ENCODE measurements at places on chromosomes 5 and 9.
A peak's percentile ranks its signal among the peaks of the same experiment; 100 is the strongest.

GRCh38 chr5:85813146-85813545 is 804.6 kb upstream of the COX7C start:
- DNase-seq, result no peak

DNA sequence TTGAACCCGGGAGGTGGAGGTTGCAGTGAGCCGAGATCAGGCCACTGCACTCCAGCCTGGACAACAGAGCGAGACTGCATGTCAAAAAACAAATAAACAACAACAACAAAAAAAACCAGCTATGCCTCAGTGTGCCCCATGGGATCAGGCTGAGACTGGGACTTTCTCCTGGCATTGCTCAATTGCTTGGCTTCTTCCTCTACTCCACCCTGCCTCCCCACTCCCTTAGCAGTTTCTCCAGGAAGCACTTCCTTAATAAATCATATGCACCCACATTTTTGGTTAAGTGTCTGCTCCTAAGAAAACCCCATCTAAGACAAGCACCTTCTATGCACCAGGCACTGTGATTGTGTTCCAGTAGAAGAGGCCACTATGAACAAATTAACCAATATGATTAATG is 41.0 kb upstream of the TMEM252 start:
- DNase-seq, result no peak

DNA sequence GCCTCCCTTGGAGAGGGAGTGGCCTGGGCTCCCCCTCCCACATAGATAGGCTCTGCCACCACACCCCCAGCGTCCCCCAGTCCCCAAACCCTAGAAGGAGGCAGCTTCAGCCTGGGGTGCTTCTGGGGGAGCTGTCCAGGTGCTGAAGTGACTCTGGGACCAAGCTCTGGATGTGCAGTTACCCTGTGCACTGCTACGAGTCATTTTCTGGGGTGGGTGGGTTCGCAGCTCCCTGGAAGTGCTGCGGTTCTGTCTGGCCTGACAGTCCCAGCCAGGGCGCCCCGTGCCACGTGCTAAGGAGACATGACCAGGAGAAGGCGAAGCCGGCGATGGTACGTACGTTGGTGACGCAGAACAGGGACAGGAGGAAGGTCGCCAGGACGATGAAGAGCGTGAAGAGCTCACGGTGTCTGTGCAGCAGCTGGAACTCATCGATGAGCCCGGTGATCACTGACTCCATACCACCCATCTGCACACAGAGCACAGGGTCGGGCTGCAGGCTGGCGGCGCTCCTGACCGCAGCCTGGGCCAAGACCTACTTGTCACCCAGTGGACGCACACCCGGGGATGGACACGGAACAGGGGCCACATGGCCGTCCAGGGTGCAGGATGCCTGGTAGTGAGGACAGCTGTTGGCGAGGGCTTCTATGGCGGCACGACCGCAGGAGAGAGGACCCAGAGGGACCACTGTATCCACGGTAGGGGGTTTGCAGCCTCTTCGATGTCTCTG is 35.7 kb downstream of the SLC6A3 start:
- DNase-seq, result peak; percentile 29

- DNase-seq, result no peak
These were observed 24.4 kb upstream of the GRPEL2 start for GRCh38 chr5:149320791-149321330.

- DNase-seq, result no peak
These were observed 106.2 kb downstream of the MAST4 start for GRCh38 chr5:66702426-66702825.

DNA sequence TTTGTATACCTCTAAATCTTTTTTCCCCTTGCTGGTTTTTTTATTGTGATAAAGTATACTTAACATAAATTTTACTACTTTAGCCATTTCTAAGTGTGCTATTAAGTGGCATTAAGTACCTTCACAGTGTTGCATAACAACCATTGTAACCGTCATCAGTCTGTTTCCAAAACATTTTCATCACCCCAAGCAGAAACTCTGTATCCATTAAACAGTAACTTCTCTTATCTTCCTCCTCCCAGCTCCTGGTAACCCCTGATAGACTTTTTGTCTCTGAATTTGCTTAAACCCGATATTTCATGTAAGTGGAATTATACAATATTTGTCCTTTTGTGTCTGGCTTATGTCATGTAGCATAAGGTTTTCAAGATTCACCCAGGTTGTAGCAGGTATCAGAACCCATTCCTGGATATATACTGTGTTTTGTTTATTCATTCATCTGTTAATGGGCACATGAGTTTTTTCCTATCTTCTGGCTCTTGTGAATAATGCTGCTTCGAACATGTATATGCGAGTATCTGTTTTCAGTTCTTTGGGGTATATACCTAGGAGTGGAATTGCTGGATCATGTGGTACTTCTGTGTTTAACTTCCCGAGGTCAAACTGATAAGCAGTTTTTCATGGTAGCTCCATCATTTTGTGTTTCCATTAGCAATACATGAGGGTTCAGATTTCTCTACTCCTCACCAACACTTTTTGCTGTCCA is 66.4 kb downstream of the EHMT1 start:
- no peak for DNase-seq

- DNase-seq, result no peak
These were observed 77.4 kb downstream of the MEGF10 start for GRCh38 chr5:127367946-127368465.

GRCh38 chr5:86030753-86031152 is 587.0 kb upstream of the COX7C start:
- DNase-seq, result no peak

- no peak for DNase-seq
These were observed 1915.8 kb upstream of the CDH6 start for GRCh38 chr5:29277642-29278041.

- no peak for DNase-seq
These were observed 530 bp downstream of the UCK1 start for GRCh38 chr9:131530546-131530919.

GRCh38 chr9:127930231-127931091 is at the start of gene PIP5KL1:
Gene PIP5KL1 (minus strand): TSS chr9:127930777. CDS start chr9:127930752, 25 bp downstream.
- peak; percentile 78 for DNase-seq

- no peak for DNase-seq
These were observed 70.3 kb upstream of the EPB41L4B start for GRCh38 chr9:109391176-109391575.

GRCh38 chr9:95634536-95634935 is 117.8 kb upstream of the PTCH1 start:
- no peak for DNase-seq

DNA sequence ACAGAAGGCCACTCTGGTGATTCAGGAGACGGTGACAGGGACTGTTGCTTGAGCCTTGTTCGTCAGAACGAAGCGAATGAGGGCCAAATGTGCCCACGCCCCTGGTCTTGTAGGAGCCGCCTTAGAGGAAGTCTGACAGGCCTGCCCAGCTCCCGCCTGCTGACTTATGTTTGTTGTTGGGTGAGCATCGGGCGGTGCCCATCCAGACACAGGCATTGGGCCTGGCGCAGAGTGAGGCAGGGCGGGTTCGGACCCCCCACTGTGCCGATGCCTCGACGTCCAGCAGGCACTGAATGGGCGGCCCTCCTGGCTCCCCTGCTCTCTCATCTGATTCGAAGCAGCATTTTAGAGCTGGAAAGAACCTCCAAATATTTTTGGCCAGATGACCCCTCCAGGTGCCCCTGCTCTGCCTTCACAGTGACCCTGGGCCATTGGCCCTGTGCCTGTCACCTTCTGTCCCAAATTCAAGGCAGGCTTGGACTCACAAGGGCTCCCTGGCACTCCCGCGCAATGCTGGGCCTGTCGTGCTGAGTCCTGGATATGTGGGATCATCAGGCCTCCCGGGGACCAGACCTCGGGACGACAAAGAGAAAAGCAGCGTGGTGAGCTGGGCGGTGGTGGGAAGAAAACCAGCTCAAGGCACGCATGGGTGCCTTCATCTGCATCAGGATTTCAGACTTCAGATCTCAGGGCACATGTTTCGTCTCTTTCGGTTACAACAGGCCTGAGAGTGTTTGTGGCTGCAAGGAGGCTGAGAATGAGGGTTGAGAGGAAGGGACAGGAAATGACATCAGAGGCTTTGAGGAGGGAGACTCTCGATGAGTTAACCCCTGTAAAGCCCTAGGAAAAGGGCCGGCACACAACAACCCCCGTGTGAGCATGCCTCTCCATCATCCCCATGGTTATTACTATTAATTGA is 37.1 kb upstream of the OLFM1 start:
- DNase-seq, result no peak

GRCh38 chr5:131364507-131365050 is 100.7 kb downstream of the CDC42SE2 start:
- DNase-seq, result no peak

DNA sequence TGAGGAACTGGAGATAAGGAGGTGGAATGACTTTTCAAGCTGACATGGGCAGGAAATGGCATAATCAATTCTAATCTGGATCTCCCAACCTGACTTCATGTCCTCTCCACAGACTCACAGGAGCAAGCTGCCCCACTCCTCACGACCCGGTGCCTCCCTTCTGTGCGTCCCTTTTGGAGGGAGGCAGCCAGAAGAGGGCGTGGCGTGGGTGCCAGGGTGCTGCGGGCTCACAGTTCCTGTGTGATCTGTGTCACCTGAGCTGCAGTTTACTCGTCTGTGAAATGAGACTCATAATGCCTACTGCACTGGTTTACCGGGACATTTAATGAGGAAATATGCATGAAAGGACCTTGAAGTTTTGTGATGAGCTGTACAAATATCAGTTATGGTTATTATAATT is 207.4 kb downstream of the DAB2IP start:
- no peak for DNase-seq

GRCh38 chr9:19184144-19184917 is 46.2 kb upstream of the DENND4C start:
- peak; percentile 69 for DNase-seq

GRCh38 chr5:13740471-13740870 is 204.0 kb downstream of the DNAH5 start:
- no peak for DNase-seq

DNA sequence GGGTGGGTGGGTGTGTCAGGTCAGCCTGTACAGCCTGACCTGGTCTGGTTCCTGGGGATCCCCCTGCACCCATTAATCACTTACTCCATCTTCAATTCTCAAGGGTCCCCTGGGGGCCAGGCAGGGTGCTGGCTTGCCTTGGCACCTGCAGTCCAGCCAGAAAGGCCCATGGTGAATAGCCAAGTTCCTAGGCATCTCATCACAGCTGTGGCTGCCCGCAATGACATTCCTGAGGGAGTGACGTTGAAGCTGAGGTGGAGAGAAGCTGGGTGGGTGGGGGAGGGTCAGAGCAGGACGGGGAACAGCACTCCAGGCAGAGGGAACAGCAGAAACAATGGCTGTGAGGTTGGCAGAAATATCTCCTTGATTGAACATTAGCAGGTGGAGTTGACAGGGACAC is 10.6 kb downstream of the HMCN2 start:
- no peak for DNase-seq

GRCh38 chr5:168578538-168579487 is at the start of gene PANK3:
Gene PANK3 (minus strand): TSS chr5:168579368. CDS start chr5:168579283, 85 bp downstream.
- no peak for DNase-seq

GRCh38 chr5:143187495-143187894 is 216.0 kb downstream of the NR3C1 start:
- DNase-seq, result no peak

DNA sequence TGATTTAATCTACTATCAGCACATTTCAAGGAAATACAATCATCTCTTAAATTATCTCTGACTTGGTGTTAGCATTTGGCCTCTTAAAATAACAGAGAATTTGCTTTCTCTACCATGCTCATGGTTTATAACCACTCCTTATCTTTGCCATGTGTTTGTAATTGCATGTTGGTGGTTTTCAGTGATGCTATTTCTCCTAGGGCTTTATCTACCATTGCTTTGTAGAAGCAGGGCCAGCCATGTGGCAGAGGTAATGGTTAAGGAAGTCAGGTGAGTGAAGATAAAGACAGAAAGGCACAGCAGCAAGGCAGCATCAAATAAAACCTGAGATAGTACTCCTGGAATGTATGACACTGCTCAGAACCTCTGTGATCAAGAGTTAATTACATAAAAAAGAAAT is 206.2 kb downstream of the FER start:
- no peak for DNase-seq

- DNase-seq, result no peak
These were observed 616.6 kb downstream of the PDE4D start for GRCh38 chr5:59276917-59277372.

GRCh38 chr5:79512471-79513307 is 1.2 kb downstream of the HOMER1 start:
- no peak for DNase-seq

DNA sequence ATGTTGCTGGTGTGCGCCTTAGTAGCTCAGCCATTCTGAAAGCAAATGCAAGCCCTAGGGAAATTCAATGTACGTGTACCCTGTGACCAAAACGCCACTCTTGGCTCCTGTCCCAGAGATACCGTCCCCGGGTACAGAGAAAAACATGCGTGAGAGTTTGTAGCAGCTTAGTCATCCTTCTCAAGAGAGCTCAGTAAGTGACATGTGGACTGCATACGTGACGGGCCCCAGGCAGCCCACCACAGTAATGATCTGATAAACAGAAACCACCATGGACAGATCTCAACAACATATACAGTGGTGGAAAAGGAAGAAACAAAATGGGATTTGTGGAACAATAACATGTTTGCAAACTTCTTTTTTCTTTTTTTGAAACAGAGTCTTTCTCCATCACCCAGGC is 45.1 kb downstream of the S1PR3 start:
- DNase-seq, result no peak

DNA sequence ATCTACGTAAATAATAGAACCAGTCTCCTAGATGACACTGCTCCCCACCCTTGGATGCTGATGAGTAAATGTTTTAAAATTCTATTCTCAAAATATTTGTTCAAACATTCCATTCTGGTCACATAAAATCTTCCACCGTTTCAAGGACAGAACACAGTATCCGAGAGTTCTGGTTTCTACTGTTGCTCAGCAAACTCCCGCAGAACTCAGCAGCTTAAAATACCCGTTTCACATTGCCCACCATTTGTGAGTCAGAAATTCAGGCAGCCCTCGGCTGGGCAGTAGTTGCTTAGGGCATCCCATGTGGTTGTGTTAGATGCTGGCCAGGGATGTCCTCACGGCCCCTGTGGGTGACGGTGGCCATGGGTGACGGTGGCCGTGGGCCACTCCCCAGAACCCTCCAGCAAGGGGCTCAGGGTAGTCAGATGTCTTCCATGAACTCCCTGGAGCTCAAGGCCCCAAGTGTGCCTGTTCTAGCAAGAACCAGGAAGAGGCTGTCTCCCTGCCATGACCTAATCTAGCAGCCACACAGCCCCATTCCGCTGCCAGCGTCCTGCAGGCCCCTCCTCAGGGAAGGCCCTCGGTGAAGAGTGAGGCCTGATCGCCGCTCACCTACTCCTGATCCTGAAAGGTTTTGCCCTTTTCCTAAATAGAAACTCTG is 17.4 kb downstream of the MGAT1 start:
- no peak for DNase-seq

- DNase-seq, result no peak
These were observed 1953.8 kb downstream of the MAT2B start for GRCh38 chr5:165459232-165459631.

DNA sequence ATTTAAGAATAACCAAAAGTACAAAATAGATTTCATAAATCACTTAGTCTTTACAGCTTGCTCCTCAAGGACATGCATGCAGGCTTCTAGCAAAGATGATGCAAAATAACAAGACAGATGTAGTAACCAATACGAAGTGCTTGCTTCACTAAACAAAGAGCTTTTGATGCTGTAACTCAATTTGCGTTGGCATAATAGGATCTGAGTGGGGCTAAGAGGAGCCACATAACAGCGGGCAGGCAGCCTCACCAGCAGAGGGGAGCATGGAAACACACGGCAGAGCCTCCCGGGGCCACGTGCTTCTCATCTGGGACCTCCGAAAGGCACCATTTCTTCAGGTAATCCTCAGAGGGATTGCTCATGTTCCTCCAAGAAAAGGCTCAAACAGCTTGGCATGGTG is 139.7 kb downstream of the C5orf15 start:
- DNase-seq, result no peak

Measured in activated T-cell treated with anti-CD3 and anti-CD28 coated beads, Interleukin-2, amount 50 U/mL, for 1 hour (primary cell).